Glutamatergic neuron (in vitro differentiated cells): ENCODE measurements at places on chromosomes 6 and 20. TPM values are rescaled to one million over a fixed set of nuclear protein-coding genes. Genes with fewer than 3 reads are reported as not detected.

DNA sequence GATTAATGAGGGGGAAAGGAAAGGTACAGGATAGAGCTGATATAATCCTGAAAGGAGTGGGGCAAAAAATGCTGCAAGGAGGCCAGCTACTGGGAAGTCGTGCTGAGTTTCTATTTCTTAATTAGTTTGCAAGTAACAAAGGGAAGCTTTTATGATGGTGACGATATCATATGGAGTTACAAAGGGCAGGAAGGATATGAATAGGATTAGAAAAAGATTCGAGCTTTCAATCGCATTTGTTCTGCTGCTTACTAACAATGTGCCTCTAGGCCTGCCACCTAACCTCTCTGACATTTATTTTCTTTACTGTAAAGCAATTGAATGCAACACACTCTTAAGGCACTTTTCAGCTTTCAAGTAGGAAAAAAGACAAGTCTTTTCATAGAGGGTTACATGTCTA is 219.2 kb downstream of the CLVS2 start:
- DNase-seq = no peak

The OPRL1 gene
- total RNA-seq = 2.9 TPM

GRCh38 chr6:4645713-4646360 is 130.4 kb upstream of the CDYL start:
- no peak for DNase-seq

The MLN gene
- total RNA-seq = not detected

The NSFL1C gene
- 71.4 TPM for total RNA-seq

DNA sequence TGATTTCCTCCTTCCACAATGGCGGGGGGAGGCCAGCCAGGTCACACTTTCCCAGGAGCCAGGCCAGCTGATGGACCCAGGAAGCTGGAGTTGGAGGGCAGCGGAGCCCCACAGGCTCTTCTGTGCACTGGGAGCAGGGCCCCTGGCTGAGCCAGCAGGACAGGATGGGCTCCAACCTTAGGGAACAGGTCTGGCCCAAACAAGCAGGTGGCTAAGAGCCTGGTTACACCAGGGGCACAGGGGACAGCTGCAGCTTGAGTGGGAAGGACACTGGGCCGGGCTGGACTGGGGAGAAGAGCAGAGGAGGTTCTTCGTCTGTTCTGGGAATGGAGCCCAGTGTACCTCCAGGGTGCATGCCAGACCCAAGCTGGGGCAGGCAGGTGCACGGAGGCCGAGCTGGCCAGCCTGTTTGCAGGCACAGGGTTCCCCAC is 102.3 kb downstream of the DLL1 start:
- no peak for DNase-seq
